ENCODE measurements at places on chromosomes 4 and X.

DNA sequence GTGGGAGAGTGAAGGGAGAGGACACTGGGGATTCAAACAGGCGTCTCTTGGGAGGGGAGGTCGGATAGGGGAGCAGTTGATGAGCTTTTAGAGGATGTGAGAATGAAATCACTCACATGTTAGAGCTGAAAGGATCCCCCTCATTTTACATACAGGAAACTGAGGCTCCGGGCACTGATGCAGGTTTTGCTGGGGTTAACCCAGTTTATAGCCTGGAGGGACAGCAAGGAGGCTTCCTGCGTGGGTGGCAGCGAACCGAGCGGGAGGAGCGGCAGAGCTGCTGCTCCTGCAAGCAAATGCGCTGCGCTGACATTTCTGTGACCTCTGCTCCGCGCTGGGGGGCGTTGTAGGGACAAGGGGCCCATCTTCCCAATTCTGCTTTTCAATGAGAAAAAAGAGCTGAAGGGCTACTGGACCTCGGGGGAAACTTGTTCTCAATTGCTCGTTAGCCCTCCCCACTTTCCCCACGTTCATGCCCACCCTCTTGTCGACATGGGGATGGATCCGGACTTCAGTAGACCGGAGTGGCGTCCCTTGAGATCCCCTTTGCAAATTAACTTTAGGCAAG lies 1.2 kb upstream of the NEUROG2 start:
- DNase-seq, result no peak

GRCh38 chr4:159398236-159398638 lies 295.4 kb downstream of the RAPGEF2 start:
- DNase-seq, result no peak

GRCh38 chr4:772118-772517 lies 53.8 kb downstream of the CPLX1 start:
- no peak for DNase-seq

DNA sequence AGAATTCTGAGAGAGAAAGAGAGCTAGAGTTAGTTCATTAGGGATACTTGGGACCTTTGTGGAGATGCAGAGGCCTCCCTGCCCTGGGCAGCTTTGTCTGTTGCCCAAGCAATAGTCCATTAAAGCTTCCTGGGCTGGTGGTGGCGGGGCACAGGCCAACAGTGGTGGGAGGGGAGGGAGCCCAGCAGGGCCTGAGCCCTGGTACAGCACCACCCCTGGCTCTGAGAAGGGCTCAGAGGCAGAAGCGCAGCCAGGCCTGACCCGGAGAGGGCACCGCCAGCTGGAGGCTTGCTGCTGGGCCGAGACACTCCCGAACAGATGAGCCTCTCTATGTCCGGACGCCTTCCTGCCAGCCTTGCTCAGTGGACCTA lies 65.3 kb downstream of the EFNB1 start:
- DNase-seq, result no peak

GRCh38 chr4:52201715-52202114 lies 150.6 kb downstream of the SPATA18 start:
- DNase-seq, result no peak

DNA sequence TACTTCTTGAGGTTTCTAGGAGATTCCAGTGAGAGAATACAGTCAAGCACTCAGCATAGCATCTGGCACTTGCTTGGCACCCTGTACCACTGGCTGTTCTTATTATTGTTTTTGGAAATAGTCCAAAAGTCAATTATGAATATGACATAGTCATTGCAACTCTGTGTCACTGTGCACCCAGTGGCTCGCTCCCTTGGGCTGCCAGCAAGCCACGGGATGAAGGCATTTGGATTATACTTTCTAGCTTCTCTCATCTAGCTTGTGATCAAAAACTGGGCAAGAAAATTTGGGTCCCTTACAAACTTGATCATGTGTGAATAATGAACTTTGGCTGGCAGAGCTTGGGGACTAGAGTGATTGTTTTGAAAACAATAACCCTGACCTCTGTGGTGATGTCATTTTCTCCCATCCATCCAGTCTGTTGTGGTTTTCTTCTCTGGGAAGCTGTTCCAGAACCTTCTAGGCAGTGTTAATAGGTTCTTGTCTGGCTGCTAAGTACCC lies 32.7 kb upstream of the LIMCH1 start:
- no peak for DNase-seq

- DNase-seq, result no peak
Measured at GRCh38 chrX:78506248-78506647, 152.9 kb downstream of the RTL3 start.

Measured in NCI-H1417 treated with DMSO at 0.1 percent for 48 hours (cell line).